ENCODE measurements at places on chromosomes 16 and 17.

DNA sequence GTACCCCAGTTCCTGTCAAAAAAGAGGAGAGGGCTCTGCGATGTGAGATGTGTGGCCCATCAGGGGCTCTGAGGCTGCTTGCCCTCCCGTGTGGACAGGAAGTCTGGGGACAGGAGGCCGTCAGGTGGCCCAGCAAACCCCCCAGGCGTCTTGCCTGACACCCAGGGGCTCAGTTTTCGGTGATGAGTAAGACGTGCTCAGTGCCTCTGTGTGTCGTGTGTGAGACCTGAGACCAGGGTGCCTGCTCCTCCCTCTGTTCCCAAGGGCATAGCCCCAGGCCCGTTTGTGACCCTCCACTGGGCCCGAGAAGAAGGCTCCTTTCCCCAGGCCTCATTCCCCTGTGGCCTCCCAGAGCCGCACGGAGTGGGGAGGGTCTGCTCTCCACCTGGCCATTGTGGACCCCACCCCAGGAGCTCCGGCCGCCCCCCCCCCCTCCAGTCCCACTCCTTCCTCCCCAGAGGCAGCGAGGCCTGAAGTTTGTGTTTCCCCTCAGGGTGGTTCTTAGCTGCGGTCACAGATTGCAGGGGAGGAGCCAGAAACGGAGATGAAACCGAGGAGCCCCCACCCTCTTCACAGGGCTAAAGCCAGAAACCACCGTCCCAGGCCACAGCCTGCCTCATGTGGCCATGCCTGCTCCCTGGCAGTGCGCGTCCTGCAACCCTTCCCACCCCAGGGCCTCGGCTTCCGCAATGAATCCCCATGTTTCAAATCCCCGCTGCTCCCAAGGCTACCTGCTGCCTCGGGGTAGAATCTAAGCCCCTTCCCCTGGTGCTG lies 4.9 kb upstream of the ACTG1 start:
- no peak for DNase-seq

DNA sequence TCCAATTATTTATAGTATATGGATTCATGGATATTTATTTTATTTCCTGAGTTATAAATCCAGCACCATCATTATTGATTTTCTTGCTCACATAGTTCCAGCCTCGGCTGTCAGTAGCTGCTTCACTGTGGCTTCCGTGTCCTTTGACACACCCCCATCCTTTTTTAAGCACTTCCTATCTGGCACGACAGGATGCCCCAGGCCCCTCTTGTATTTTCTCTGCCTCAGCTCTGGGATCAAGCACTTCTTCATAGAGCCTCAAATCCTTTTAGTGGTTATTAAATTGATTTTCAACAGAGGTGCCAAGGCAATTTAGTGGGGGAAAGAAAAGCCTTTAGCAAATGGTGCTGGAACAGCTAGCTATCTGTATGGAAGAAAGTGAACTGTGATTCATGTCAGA lies 59.8 kb downstream of the GAN start:
- no peak for DNase-seq

DNA sequence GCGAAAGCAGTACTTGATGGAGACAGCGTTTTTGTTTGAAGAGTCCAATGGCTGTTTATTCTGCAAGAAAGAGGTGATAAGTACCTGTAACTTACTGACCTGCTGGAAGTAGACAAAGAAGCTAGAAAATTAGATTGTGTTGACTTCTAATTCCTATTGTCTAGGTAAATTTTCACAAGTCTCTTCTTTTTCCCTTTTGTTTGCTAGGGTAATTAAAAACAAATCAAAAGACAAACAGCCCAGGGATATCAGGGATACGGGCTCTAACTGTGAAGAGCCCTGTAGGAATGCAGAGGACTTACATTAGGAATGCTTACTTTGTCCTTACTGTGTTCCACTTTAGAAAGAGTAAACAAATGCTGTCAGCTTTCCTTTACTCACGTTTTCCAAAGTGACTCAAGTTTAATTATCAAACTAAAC lies 7.0 kb downstream of the PSME3IP1 start:
- DNase-seq = no peak

GRCh38 chr16:15777533-15778203 lies 79.2 kb downstream of the MYH11 start:
- no peak for DNase-seq

DNA sequence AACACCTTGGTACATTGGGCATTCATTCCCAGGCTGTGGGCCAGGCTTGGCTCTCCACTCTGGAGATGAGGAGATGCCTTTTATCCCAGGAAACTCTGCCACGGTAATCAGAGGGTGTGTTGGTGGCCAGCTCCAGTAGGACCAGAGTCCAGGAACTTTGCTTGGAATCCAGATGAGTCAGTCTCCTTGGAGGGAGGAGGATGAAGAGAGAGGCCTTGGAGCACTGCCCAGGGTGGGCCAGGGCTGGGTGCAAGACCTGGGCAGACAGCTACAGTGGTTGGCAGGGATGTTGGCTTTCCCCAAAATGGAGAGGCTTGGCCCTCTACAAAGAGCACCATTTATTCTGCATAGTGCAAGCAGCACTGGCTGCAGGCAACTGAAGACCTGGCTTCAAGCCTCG lies 209.0 kb downstream of the RGS9 start:
- DNase-seq = no peak

DNA sequence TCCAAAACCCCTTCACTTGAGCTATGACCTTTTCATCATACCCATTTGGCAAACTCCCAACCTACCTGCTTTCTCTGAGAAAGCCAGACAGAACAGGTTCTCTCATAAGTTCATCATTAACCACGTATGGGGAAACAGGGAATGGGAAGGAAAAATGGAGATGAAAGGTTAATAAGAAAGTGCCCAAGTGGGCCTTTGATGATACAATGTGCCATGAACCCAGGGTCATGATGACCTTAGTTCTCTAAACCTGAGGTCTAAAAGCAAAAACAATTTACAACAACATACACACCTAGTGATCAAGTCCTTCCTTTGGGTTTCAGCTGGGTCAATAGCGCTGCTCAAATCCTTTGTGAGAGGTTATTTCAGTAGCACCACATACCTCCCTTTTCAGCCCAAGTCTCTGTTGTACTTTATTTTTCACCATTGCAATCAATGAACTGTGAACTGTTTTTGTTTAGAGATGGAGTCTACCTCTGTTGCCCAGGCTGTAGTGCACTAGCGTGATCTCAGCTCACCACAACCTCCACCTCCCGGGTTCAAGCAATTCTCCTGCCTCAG lies 14.5 kb upstream of the RANGRF start:
- no peak for DNase-seq

DNA sequence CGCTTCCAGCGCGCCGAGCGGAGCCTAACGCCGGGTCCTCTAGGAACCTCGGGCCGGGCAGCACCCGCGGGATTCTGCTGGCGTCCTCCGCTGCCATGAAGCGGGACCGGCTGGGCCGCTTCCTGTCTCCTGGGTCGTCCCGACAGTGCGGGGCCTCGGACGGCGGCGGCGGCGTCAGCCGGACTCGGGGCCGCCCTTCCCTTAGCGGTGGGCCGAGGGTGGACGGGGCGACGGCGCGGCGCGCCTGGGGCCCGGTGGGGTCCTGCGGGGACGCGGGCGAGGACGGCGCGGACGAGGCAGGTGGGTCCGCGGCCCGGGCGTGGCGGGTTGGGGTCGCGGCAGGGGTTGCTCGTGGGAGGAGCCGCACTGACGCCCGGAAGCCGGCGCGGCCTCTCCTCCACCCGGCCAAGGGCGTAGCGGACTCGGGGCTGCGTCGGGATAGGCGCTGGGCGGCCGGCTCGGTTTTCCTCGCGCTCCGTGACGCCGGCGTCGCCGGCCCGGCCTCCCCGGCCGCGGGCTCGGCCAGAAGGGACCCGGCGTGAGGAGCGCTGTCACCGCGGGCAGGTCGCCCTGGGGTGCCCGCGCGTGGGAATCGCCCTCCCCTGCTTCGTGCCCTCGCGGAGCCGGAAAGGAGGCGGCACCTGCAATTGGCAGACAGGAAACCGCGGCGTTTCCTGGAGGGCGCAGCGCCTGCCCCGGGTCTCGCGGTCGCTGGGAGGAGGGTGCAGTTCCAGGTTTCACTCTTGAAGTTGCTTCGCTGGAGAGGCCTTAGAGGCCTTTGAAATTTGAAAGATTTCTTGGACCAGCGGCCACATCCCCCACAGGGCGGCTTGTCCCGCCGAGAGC lies 432 bp downstream of the ZNF276 start:
- DNase-seq = no peak

DNA sequence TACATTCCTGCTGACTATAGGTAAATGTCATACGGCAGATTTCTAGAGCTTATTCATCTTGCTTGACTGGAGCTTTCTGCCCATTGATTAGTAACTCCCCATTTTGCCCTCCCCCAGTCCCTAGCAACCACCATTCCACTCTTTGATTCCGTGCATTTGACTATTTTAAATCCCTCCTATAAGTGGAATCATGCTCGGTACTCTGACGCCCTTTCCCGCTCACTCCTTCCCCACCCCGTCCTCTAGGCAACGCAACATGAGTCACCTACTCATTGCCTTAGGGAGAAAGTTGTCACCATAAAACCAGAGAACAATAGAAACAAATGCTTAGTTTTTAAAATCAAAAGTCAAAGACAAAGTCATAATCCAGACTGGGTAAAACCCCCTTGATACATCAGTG lies 45.5 kb upstream of the RBBP6 start:
- no peak for DNase-seq

GRCh38 chr17:78541488-78542206 lies 35.5 kb downstream of the DNAH17 start:
- no peak for DNase-seq

GRCh38 chr17:44548376-44549230 lies 8.7 kb upstream of the FZD2 start:
- no peak for DNase-seq

DNA sequence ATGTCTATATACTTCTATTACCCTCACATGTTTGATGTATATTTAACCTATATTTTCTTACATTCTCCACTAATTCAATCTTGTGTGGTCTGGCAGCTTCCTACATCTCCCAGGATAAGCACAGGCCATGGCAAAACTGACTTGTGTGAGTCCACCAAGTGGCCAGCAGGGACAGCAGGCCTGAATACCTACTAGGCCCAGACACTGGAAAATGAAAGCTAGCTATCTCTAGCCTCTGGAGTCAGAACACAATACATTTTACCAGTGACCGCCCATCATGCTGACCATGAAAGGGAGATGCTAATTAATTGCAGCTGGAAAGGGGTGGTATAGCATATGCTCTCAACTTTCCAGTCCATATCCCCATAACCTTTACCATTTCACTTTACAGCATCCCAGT lies 132.3 kb downstream of the PCTP start:
- no peak for DNase-seq

DNA sequence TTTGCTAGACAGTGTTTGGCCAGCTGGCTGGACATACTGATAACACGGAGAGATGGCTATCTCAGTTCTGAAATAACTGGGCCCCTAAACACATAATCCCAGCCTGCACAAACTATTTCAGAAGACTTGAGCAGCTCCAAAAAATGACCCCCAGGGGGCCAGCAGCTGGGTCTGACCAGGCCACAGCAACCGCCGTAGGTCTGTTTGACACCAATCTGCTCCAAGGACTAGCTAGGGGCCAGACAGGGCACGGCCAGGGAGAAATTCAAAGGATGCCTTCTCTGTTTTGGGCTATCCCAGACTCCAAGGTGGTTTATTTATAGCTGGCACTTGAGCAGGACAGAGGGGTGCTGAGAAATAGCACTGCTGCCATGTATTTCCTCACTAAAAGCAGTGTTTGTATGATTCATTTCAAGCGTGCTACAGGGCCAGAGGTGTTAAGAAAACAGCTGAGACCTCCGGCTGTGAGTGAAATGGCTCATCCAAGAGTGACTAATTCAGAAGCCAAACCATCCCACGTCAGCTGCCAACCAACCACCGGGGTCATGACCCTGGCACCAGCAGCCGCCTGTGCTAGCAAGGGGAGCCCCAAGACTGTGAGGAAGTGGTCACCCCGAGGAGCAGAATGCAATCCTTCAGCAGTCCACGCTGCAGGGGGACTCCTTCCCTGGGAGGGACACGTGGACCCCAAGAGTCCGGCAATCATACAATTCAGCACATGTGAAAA lies 5.7 kb downstream of the GGA2 start:
- DNase-seq = no peak

DNA sequence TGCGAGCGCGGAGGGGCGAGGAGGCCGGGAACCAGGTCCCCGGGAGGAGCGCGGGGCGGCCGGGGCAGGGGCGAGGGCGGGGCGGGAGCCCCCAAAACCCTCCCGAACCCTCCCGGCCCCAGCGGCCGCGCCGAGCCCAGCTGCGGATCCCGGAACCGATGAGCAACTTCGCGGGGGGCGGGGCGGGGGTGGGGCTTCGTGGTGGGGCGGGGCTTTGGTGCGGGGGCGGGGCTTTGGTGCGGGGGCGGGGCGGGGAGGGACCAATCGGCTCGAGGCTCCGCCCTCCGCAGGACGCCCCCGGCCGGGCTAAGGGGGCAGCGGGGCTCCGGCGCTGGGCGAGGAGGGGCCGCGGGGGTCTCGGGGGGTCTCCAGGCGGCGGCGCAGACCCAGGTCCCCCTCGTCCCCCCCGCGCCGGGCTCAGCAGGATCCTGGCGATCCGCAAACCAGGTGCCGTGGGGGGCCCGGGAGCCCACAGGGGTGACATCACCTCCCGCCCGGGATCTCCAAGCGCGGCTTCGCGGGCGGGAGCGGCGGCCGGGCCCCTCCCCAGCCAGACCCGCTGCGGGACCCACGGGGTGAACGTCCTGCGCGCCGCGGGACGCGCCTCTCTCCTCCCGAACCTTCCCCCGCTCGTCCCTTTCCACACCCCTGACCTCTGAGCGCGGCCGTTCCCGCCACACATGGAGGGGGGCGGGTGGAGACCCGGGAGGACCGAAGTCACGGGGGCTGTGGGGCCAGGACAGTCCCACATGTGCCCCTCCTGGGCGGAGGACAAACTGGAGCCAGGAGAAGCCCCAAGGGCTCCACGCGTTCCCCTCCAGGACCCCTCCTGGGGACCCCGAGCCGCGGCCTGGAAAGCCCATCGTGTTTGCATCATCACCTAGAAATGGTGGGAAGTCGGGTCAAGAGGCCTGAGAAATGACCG lies at the start of gene ABR:
Gene ABR, minus strand, starts transcription at position 164 of the 925 bp plus-strand sequence. CDS start 254 bp downstream, outside the sequence.
- DNase-seq = no peak

GRCh38 chr17:74303305-74303704 lies 22.7 kb upstream of the KIF19 start:
- no peak for DNase-seq

DNA sequence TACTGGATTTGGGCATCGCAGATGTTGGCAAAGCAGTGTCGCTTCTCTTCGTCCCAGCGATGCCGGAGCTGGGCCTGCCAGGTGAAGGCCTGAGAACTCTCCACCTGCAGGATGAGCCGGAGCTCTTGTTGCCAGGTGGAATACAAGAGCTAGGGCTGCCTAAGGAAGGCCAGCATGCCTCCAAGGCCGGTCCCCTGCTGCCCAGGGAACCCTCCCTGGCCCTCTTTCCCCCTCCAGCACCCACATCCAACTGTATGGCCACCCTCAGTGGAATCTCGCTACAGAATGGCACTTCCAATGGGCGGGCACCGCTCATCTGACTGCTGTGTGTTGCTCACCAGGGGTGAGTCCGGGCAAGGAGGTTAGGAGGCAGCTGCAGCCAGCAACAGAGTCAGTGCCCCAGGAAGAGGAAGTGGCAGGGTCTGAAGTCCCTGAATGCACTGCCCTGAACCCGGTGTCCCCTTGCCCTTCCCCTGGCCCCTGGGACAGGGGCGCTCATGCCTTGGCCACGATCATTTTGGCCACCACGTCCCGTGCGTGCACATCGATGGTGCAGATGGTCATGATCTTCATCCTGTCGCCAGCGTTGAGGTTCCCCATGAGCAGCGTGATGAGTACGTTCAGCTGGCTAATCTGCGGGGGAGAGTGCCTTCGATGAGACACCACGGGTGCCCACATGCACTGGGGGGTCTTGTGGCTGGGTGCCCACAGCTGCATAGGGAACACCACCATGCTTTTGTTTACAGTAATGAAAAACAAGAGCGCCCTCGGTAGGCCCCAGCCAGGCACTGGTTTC lies 75.8 kb downstream of the DNAH17 start:
- no peak for DNase-seq
